ENCODE measurements at places on chromosomes 2 and 18.

DNA sequence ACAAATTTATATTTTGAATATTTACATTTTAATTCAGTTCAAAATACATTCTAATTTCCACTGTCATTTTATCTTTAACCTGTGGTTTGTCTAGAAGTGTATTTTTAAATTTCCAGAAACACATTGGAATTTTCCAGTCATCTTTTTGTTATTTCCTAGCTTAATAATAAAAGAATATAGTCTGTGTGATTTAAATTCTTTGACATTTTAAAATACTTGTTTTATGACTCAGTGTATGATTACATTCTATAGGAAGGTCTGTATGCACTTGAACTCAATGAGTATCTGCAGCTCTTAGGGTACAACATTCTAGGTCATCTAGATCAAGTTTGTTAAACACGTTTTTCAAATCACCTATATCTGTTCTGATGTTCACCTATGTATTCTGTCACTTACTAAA, 88.3 kb upstream of the MBOAT2 start:
- DNase-seq = no peak

DNA sequence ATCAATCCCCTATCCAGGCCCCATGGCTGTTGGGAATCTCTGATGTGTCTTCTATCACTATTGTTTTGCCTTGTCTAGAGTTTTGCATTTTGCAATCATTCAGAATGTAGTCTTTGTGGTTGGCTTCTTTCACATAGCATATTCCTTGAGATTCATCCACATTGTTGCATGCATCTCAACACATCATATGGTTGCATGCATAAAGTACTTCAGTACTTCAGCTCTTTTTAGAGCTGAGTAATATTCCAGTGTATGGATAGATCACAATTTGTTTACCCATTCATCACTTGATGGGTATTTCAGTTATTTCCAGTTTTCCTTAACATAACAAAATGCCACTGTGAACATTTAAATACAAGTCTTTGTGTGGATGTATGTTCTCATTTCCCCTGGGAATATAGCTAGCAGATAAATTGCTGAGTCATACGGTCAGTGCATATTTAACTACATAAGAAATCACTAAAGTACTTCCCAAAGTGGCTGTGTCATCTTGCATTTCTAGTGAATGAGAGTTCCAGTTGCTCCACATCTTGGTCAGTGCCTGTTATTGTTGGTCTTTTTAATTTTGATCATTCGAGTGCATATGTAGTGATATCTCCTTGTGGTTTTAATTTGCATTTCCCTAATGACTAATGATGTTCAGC, 138.8 kb downstream of the BCL11A start:
- no peak for DNase-seq

- DNase-seq = no peak
Measured at GRCh38 chr2:175887776-175888175, 114.3 kb downstream of the LNPK start.

DNA sequence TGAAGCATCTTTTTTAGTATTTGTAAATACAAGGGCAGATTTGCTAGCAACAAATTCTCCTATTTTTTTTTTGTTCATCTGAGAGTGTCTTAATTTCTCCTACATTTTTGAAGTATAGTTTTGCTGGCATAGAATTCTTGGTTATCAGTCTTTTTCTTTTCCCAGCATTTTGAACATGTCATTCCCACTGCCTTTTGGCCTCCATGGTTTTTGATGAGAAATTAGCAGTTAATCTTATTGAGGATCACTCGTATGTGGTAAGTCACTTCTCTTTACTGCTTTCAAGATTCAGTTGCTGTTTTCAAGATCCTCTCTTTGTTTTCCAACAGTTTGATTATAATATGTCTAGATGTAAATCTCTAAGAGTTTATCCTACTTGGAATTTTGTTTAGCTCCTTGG, 16.9 kb upstream of the RNF149 start:
- DNase-seq = no peak

GRCh38 chr2:88955607-88956006, 264.1 kb downstream of the RPIA start:
- no peak for DNase-seq

DNA sequence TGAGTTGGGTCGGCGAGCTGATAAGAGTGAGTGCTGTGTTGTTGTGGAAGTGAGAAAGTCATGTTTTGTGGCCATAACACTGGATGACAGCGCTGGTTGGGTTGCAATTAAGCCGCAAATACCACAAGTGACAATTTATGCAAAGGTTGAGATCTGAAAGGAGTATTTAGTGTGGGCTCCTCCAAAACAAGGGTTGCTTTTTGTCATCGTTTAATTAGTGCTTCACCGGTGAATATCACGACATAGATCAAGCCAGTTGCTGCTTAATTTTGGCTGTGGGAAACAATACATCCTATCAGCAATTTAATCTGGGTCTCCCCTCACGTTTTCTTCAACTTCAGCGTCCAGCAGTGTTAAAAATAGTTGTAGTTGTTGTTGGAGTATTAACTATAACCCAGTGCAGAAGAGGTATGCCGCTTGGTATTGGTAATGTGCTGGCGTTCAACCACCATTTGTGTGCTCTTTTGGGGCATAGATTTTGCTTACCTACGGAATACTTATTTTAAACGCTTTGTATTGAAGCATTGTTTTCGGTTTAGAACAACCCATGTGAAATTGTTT, 662 bp downstream of the ACVR2A start:
- DNase-seq = peak; percentile 26

GRCh38 chr18:59624369-59624765, 72.9 kb downstream of the CCBE1 start:
- no peak for DNase-seq

DNA sequence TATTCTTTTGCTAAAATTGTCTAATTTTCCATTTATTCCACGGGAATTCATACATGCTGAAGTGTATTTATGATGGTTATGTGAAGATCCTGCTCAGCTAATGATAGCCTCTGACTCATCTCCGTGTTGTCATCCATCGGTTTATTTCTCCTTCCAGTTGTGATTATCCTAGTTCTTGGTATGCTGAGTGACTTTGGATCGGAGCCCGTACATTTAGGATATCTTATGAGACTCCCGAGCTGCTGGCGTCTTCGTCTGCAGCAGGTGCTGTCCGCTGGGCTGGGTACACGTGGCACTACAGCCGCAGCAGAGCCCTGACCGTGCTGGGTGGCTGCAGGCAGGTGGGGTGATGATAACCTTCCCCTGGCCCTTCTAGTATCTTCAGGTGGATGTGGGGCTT, 40.1 kb upstream of the GALR1 start:
- no peak for DNase-seq

GRCh38 chr2:137500599-137500998, 463.7 kb upstream of the HNMT start:
- no peak for DNase-seq

GRCh38 chr2:96095116-96095636, 21.2 kb downstream of the ADRA2B start:
- no peak for DNase-seq

DNA sequence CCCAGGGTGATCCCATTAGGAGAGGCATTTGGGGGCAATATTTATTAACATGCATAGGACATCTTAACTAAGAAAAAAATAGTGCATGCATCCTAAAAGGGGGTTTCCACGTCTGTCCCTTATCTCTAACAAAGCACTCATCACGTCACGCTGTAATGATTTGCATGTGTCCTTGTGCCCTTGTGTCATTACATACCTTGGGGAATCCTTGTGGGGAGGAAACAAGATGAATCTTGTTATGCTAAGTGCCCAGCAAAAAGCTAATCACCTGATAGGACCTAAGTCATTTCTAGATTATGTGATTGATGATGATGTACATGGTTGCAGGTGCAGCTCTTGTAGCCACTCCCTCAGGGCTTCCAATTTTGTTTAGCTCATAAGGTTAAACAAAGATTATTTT, 250.9 kb downstream of the FBXO15 start:
- DNase-seq = no peak

DNA sequence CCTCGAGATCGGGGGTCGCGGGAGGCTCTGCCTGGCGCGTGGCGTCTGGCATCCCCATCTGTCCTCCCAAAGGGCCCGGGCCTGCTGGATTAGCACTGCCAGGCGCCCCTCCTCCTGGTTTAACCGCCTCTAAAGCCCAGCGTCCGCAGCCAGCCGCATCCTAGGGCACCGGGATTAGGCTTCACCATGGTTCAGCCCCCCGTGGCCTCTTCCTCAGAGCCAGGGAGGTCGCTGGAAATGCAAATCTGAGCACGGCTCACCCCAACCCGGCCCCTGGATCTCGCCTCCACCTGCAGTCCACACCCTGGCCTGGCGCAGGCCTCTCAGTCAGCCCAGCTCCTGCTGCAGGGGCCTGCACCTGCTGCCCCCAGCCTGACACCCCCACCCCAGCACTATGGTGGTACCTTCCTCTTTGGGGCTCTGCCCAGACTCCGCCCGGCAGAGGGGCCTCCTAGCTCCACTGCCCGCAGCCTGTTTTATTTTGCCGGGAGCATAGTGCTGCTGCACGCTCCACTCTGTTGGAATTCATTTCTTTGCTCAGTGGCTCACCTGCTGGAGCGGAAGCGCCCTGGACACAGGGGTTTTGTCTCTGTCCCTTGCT, 13.2 kb downstream of the PRELID3A start:
- DNase-seq = no peak

- DNase-seq = no peak
Measured at GRCh38 chr2:10027660-10028330, 15.6 kb upstream of the KLF11 start.

DNA sequence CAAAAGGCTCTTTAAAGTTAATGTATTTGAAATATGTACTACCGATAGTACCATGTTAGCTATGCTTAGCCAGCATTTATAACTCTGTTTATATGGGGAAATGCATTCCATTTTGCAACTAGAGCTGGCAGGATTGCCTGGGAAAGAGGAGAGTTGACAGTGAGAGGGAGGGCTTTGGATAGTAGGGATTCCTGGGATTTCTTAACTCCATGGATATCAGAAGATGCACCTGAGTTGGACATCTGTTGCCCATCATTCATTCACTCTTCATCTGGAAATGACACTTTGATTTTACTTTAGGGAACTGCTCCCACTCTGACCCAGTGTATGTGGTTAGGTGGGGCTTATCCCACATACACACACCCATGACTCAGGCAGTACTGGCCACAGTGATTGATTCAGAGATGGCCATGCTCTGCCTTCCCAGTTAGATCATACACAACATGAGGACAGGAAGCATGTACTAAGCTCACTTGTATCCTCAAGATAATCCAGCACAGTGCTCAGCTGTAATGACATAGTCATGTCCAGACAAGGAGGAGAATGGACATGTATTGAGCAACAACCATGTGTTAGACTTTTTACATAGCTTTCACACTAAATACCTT, 248.8 kb downstream of the MREG start:
- DNase-seq = no peak

DNA sequence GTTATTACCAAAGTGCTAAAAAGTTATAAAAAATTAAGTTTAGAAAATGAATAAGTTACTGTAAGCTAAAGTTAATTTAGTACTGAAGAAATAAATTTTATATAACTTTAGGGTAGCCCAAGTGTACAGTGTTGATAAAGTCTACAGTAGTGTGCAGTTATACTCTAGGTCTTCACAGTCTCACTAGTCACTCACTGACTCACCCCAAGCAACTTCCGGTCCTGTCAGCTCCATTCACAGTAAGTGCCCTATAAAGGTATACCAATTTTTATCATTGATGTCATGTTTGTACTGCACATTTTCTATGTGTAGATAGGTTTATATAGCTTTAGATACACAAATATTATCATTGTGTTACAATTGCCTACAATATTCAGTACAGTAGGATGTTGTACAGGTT, 518.3 kb upstream of the PIK3C3 start:
- no peak for DNase-seq

GRCh38 chr18:51092117-51092516, 62.1 kb downstream of the SMAD4 start:
- DNase-seq = no peak

DNA sequence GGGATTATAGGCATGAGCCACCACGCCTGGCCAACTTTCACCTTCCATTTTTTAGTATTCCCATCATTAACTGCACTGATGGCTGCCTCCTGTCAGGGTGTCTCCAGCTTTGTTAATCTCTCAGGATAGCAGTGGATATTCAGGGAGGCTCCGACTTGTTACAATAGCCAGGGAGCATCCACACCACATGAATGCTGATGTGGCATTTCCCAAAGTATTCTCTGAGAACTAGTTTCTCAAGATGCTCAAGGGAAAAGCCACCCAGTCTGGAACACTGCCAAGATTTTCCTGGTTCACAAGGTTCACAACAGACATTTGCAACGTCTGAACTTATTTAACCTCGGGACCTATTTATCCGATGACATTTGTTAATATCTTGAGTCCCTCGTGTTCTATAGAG, 33.8 kb downstream of the ZNF519 start:
- DNase-seq = no peak

DNA sequence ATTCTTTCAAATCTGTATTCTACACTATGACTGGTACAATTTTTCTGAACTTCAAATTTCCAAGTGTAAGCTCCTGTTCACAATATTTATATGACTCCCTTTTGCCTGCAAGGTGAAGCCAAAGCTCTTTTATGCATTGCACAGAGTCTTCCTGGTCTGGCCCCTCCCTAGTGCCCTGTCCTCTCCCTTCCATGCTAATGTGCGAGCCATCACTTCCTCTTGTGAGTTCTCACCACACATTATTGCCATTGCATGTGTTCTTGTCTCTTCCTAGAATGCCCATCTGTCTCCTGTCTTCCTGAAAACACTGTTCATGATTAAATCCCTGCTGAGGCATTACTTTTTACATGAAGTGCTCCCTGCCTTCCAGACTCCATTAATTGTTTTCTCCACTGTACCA, 169.9 kb downstream of the MC4R start:
- DNase-seq = no peak

- no peak for DNase-seq
Measured at GRCh38 chr2:102514061-102514785, 41.2 kb downstream of the SLC9A4 start.

- no peak for DNase-seq
Measured at GRCh38 chr2:63613391-63613901, 24.7 kb downstream of the MDH1 start.

DNA sequence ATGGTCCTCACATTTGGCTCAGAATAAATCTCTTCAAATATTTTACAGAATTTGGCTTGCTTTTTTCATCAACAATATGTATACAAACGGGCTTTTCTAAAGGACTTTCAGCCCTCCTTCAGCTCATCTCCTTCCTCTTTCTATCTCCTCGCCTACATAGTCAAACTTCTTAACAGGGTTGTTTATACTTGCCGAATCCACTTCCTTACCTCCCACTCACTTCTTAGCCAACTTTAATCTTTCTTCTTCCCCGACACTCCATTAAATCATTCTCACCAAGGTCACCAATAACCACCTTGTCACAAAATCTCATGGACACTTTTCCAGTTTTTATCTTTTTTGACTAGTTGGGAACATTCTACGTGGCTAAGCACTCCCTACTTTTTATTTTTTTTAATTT, 325.2 kb downstream of the PLCL1 start:
- no peak for DNase-seq

GRCh38 chr2:233935426-233935825, 18.3 kb downstream of the TRPM8 start:
- DNase-seq = no peak
